ENCODE measurements at places on chromosomes 16 and 17.

GRCh38 chr16:89779909-89780305 lies 36.5 kb downstream of the FANCA start:
- DNase-seq = no peak

- no peak for DNase-seq
Measured at GRCh38 chr16:66286527-66286926, 80.0 kb upstream of the CDH5 start.

DNA sequence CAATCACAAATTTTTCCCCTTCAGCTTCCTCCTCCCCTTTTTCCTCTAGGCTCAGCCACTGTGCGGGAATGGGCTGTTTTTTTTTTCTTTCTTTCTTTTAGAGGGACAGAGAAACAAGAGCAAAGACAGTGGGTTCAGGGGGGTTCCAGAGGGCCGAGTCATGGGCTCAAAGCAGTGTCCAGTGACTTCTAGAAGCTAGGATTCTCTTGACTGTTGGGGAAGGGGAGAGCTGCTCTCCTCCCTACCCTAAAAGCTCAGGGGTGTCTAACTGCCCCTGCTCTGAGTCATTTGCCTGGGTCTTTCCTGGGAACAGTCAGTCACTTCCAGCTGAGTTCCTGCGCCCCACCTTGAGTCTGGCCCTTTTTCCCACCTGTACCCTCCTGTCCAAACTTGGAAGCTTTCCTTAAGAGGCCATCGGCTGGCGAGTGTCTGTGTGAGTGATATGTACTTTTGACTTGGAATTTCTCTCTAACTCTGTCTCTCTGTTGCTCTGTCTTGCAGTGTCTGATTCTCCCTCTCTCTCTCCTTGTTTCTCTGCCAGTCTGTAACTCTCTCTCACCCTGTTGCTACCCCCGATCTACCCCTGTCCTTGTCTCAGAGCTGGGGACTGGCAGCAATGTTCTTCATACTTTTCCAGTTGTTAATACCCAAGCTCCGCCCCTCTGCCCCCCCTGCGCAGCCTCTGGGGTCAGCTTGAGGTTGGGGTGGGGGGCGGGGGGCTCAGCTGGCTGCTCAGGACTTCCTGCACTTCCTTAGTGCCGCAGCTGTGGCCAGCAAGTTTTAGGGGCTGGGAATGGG lies 2.4 kb downstream of the THRA start:
- DNase-seq = peak; percentile 61

DNA sequence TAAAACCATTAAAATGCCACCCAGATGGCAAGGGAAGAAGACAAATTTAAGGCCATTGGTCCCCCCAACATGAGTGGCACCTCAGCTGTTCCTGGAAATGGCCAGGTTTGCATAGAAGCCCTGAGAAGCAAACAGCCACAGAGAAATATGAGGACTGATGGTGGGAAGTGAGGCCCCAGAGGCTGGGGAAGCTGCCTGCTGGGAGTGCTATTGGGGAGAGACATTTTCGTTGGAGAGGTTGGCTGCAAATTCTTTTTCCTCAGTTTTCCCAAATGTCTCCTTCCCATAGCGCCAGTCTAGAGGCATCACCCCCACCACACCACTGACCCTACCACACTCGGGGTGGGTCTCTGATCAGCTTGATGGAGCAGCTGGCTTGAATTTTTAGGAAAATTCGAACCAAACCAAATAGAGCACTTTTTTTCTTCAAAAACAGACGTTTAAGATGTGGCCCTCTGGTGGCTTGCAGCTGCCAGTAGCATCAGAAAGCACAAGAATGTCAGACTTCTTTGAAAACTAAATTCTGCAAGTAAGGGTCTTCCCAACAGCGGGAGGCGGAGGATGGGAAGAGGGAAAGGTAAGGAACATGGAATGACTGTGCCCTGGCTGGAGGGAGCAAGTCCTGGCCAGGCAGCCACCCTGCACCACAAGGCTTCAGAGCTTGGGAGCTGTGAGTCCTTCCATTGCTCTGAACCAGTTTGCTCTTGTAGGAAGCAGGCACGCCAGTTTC lies 13.2 kb upstream of the SLC12A3 start:
- no peak for DNase-seq

DNA sequence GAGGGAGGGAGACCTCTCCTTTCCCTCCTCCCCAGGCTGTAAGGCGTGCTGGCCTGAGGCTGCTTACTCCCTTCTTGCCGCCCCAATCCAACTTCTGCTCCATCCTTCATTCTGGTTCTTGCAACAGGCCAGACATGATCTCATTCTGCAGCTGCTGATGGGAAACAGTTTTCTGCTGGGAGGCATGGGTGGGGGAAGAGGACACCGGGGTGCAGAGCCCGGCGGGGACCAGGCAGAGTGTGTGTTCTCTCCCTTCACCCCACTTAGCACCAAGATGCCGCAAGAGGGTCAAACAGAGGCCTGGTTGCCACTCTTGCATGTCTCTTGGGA lies 1.4 kb downstream of the SARM1 start:
- no peak for DNase-seq

DNA sequence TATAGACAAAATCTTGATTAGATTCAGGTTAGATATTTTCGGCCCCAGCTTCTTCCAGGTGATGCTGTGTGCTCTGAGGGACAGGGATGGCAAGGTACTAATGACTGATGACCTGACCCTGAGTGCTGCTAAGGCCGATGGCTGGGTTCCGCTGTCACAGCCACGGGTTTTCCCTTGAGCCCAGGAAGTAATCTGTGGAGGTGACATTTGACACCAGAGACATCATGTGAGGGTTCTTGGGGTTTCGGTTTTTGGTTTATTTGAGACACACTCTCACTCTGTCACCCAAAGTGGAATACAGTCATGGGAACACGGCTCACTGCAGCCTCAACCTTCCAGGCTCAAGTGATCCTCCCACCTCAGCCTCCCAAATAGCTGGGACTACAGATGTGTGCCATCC lies 9.8 kb downstream of the OTOP3 start:
- DNase-seq = no peak

- DNase-seq = no peak
Measured at GRCh38 chr17:44575403-44575802, 18.1 kb downstream of the FZD2 start.

DNA sequence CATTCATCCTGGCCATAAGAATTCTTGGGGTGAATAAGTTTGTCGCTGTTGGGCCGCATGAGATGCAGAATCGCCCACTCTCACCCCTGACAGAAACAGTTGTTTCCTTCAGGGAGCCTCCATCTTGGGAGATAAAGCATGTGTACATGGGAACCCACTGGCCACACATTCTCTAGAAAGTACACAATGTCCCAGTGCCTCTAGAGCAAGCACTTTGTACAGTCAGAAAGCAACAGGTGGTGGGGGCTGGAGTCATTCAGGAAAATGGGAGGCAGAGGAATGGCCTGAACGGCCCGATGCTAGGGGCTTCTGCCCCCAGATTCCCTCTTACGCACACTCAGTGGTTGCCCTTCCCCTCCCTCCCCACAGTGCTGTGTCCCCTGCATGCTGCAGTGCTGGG lies 16.1 kb downstream of the ACE start:
- DNase-seq = no peak

- DNase-seq = no peak
Measured at GRCh38 chr16:88992351-88993165, 15.6 kb upstream of the CBFA2T3 start.

DNA sequence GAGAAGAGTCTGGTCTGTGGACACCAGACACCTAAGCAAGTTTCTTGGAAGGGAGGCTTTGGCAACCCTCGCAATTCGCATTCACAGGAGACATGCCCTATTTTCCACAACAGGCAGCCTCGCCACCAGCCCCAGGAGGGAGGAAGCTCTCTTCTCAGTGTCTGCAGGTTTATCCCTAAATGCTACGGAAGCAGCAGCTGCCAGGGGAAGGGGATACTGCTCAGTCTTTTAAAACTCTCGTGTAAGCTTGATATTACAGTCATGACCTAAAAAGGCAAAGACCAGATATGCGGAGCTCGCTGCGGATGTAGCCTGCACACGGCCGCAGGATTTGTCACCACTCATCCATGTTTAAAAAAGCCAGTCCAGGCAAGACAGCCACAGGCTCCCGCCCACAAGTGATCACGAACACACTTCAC lies 159.2 kb upstream of the RPH3AL start:
- no peak for DNase-seq

DNA sequence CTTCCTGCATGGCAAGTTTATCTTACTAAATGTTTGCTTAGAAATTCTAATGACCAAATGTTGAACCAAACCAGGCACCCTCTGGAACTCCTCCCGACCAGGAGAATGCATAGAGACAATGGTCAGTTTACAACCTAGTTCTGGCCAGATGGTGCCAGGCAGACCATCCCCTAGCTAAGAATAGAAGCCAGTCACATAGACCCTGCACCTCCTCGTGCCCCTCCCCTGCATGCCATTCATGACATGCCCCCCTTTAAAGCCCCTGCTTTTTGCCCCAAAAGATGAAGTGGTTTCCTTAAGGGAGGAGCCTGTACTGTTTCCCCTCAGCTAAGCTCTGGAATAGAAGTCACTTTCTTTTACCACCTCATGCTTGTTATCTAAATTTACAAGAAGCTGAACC lies 6.6 kb upstream of the CPHXL start:
- no peak for DNase-seq

DNA sequence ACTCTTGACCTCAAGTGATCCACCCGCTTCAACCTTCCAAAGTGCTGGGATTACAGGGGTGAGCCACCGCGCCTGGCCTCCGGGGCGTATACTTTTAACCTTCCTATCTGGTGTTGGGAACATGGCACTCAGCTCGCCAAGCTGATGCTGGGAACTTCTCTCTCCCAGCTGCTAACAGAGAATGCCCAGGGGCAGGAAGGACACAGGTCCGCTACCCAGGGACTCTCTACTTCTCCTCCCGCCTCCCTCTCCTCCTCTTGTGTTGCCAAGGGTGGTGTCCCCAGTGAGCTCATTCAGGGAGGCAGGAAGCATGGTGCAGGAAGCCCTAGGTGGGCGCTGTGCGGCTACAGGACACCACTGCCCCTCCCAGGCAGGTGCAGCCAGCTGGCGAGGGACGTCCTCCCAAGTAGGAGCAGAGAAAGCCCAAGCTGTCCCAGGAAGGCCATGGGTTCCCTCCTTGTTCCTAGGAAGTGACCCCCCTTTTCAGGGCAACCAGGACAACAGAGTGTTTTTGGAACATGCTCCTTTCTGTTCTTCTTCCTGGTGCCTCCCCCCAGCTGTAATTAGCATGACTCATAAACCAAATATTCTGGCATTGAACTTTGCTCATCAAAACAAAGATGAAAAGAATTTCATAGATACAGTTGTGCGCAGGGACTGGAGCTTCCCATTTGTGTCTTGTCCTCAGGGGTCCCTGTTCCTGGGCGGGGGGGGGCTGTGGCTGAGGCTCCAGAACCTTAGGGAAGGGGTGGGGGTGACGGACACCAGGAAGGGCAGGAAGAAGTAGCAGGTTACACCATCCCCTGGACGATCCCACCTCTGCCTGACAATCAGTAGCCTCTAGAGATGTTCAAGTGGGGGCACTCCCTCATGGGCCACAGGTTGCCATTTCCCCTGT lies 2.7 kb downstream of the C1QTNF1 start:
- no peak for DNase-seq

GRCh38 chr16:57236022-57236350 lies 9.1 kb upstream of the ARL2BP start:
- no peak for DNase-seq

- DNase-seq = no peak
Measured at GRCh38 chr16:30076276-30076791, 540 bp downstream of the PPP4C start.

DNA sequence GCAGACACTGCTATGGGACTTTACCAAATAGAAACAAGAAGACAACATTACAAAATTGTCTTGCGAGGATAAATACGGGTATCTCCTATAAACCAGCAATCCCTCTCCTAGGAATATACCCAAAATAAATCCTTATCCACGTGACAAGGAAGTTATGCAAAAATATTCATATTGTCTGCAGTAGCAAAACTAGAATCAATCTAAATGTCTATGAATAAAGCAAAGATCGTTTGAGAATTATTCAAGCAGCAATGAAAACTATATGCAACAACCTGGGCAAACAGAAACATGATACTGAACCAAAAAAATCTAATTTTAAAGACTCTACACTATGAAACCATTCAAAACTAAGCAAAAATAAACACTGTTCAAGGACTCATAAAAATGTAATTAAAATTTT lies 9.2 kb downstream of the LUC7L start:
- no peak for DNase-seq

DNA sequence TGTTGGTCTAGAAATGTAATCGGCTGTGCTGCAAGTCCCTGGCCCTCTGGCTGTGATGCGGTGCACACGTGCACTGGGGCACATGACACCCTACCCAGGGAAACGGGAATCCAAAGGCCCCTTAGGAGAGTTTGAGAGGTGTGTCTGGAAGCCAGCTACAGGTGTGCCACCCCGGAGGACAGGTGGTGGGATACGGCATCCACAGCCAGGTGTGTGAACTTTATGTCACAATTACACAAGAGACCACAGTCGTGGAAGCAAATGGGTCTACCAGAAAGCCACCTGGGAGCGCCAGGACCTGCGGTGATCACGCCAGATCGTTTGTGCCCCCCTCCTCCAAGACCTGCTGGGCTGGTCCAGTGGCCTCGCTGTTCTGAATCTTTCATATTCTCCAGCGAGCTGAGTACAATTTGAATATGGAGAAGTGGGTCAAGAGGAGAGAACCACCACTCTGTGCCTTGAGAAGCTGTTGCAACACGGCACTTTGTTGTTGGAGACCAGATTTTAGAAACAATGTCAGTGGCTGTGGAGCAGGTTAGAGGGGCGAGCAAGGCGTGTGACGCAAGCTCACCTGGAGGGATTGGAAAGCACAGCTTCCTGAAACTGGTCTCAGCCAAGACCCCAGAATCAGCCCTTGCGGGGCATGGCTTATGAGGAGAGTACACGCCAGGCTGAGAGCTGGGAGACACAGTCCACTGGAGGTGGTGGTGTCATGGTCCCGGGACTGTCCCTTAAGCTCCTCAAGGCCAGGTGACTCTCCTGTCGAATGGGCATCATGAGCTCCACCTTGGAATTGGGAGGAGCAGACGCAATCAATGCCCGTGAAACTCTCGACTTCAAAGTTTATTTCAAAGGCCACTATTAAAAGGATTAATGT lies 37.4 kb downstream of the COX4I1 start:
- no peak for DNase-seq

DNA sequence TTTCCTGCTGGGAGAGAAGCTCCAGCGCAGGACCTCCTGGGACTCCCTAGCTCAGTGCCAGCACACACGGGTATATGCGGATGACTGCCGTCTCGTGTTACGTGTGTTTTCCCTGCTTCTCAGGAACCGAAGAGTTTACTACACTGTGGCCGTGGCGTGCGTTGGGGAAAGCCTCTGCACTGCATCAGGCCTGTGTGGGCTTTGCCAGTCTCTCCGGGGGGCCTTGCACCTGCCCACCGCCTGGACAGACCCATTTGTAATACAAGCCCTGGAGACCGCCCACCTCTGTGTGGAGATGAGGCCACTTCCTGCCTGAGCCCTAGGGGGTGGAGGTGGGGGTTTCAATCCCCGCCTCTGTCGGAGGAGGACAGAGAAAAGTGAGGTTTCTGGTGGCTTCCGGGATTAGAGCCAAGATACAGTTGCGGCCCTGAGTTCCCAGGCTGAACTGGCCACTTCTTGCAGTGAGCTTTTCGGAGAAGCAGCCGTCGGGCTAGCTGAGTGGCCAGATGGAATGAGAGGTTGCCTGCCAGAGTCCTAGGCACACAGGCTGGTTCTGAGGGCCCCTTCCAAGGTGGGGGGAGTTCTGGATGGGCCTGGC lies 43.4 kb upstream of the GSE1 start:
- DNase-seq = no peak

- DNase-seq = no peak
Measured at GRCh38 chr16:12440228-12440530, 363.5 kb downstream of the CPPED1 start.

GRCh38 chr17:72039490-72039889 lies 81.3 kb upstream of the SOX9 start:
- no peak for DNase-seq
